ENCODE measurements at places on chromosomes 2 and 18.

DNA sequence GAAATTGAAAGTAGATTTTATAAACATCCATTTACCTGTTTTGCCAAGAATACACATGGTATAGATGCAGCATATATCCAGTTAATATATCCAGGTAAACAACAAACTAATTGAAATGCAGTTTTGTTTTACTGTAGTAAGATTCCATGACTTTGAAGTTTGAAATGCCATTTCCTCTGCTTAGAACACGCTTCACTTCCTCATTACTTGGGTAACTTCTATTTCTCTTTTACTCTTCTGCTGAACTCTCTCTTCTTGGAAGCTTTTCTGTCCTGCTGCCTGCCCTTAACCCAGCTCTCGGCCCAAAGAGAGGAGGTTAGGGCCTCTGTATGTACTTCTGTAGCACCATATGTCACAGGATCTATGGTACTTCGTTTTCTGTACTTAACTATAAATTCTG is 14.1 kb upstream of the IL1RL2 start:
- no peak for DNase-seq

DNA sequence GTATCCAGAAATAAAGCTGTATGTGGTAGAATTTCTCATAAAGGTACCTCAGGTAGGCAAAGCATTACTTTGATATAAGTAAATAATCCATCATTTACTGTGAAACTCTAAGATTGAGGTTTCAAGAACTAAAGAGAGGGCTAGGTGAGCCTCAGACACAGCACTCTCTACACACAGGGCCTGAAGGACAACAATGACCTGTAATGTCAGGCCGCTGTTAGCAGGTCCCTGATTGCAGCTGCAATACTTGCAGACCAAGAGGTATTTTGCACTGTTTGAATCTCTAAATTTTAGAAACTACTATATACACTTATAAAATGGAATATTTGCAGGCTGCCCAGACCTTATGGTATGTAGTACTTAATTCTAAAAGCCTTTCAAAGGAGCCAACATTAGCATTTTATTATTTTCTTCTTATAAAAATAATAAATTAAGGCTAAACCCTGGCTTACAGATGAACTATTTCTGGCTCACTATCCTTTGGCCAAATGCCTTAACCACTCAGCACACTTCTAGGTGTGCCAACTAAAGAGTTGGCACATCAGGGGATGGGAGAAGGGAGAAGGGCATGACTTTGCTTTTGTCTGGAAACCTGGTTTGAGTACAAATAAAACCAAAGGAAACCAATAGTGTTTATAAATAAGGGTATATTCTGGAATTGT is 66.7 kb upstream of the SLC39A10 start:
- no peak for DNase-seq

DNA sequence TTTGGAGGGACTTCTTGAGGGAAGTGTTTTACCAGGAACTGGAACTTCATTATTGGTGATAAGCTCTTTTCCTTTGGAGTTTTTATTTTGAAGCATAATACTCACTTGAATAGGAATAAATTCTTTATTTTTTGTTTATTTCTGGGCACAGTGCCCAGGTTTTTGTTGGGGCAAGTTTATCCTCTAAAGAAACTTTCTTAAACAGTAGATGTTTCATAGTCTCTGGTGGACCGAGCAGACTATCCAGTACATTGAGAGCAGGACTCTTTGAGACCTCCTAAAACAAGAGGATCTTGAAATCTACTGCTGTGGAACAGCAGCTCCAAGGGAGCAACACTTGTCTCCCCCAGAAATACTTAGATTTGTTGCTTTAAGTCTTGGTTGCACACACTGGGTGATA is 109.4 kb downstream of the PARD3B start:
- DNase-seq: no peak

DNA sequence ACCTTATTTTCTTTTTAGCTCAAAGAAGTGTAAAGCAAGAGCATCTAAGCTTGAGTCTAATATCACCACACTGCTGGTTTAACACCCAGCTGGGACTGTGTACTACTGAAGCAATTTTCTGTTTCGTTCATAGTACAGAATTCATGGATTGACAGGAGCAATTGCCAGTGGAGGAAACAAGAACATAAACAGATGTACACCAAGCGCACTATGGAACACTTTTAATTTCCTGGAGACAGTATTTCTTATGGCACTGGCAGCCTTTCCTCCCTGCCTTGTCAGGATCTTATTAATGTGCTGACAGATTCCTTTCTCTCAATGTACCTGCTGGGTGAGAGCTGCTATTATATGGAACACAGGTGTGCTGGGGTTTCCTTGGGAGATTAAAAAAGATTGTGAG is 4.2 kb upstream of the LANCL1 start:
- no peak for DNase-seq

GRCh38 chr2:69509011-69509749 is 71.9 kb upstream of the NFU1 start:
- peak; percentile 75 for DNase-seq
